ENCODE measurements at places on chromosomes 1 and 21. TPM values are rescaled to one million over a fixed set of nuclear protein-coding genes. Genes with fewer than 3 reads are reported as not detected.
A peak's percentile ranks its signal among the peaks of the same experiment; 100 is the strongest.

Gene SPATA6
- 6.2 TPM for total RNA-seq

GRCh38 chr1:211334986-211335385 lies 8.4 kb downstream of the TRAF5 start:
- no peak for DNase-seq

DNA sequence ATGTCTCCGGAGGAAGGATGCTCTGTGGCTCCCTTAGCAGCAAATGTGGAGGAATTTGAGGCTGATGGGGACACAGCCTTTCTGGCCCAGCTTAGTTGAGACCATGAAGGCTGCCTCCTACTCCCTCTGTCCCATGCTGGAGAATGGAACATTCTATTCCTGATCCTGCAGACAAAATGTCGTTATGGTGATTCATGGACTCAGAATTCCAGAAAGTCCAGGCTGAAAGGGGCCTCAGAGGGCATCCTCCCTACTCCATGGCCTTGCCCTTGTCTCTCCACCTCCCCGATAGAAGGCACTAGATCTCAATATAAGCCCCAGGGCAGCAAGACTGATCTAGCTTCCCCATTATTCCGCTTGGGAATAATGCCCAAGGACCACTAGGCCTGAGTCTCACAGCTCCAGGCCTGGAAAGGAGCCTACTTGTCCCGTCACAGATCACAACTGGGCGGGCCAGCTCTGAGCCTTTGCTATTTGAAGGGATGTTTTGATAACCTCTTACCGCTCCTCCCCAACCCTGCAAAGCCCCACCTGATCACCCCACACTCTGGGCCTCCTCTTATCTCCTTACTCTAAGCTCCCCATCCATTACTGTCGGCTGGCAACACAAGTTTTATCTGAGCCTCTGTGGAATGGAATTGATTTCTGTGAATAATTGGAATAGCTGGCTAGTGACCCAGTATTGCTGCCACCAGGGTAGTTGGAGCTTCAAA lies 52.8 kb upstream of the TRABD2B start:
- DNase-seq: no peak

DNA sequence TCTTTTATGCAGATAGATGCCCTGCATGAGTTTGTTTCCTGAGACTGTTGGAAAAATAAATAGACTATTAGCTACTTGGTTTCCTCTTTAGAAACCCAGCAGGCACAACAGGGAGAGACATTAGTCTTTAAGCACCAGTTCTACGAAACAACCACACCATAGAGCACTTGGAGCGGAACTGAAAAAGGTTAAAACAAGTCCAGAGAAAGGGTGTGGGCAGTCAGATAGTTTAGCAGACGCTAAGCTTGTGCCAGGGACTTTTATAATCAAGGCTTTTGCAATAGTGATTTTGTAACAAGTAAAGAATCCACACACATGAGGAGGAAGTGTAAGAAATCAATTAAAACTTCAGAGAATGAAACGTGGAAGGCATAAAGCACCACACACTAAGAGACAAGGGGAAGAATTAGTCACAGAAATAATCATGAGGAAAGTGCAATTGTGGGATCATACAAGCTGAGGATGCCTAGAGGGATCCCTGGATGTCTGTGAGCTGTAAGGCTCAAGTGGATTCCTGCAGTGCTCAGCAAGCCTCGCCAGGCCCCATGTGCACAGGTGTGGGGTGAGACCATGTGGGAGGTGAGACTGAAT lies 37.8 kb upstream of the TLR5 start:
- DNase-seq: peak; percentile 11

- DNase-seq: no peak
Observed at GRCh38 chr1:35433714-35434113, 123.5 kb downstream of the KIAA0319L start.

All from hematopoietic multipotent progenitor cell (in vitro differentiated cells).